ENCODE measurements at places on chromosomes 7 and 10.
A peak's percentile ranks its signal among the peaks of the same experiment; 100 is the strongest.

DNA sequence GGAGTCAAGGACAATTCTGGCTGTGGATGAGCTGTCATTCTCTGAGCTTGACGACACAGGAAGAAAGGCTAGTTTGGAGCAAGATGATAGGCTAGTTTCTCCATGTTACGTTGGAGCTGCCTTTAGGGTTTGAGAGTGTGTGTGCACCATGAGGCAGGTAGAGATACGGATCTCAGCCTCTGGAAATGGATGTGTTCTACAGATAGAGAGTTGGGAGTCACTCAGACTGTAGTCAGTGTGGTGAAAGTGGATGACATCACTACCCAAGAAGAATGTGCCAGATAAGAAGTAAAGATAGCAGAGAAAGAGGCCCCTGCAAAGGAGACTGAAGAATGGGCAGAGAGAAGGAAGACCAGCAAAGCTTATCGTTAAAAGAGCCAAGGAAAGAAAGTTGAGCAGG lies 42.4 kb downstream of the PNLIPRP3 start:
- DNase-seq = no peak

GRCh38 chr7:94182066-94182465 lies 177.9 kb upstream of the BET1 start:
- no peak for DNase-seq

DNA sequence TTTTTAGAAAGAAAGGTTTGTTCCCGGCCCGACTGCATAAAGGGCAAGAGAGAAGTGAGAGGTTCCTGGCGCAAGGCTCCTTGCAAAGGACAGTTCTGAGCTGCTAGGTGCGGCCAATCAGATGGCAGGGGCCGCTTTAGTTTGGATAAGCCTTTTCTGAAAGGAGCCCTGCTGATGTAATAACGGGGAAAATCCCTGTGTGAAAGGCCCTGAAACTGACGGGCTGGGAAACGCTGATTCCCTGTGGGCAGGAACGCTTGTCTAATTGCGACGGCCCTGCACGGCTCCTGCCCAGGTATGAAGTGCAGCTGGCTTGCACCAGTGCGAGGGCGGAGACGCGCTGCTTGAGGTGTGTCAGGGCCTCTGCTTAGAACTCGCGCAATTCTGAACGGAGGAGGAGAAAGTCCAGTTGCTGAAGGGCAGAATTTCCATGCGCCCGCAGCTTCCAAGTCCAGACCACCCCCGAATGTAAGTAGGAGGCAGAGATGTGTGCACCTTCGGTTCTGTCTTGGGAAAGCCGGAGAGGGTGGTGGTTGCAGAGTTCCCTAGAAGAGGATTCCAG lies 30.5 kb downstream of the TACC2 start:
- peak; percentile 19 for DNase-seq

DNA sequence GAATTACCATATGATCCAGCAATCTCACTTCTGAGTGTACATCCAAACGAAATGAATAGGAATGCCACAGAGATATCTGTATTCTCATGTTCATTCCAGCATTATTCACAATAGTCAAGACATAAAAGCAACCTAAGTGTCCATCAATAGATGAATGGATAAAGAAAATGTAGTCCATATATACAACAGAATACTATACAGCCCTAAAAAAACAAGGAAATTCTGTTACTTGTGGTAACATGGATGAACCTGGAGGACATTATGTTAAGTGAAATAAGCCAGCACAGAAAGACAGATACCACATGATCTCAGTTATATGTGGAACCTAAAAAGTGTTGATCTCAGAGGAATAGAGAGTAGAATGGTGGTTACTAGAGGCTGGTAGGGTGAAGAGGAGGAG lies 26.7 kb downstream of the TSPAN12 start:
- no peak for DNase-seq

GRCh38 chr10:34116220-34116641 lies 698.9 kb downstream of the PARD3 start:
- no peak for DNase-seq

DNA sequence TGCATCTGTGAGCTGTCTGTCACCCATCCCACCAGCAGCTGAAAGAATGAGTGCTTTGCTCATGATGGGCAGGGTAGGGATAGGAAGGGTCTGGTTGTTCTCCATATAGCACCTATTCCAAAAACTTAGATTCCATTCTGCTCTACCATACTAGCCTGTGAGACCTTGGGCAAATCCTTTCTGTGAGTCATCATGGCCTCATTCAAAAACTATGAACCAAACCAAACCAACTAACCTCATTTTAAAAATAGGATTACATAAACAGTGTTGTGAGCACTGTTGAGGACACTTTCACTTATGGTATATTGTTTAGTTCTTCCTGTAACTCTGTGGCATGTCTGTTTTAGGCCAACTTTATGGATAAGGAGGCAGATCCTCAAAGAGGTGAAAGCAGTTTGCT lies 30.9 kb upstream of the STEAP4 start:
- no peak for DNase-seq

GRCh38 chr7:93877742-93878141 lies 12.8 kb downstream of the TFPI2 start:
- no peak for DNase-seq

DNA sequence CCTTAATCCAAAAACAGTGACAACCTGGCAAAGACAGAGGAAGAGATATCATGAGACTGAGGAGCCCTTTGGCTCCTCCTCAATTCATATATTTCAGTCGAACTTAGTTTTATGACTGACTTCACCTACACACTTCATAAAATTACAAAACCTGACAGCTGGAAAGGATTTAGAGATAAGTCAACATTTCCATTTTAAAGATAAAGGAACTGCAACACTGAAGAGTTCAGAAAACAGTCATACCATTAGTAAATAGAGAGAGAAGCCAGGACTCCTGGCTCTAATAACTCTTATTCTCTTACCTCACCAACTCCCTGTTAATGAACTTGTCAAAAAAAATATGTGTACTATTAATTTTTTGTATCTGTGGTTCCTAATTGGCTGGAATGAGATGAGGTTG lies 141.0 kb upstream of the COL1A2 start:
- DNase-seq = no peak

DNA sequence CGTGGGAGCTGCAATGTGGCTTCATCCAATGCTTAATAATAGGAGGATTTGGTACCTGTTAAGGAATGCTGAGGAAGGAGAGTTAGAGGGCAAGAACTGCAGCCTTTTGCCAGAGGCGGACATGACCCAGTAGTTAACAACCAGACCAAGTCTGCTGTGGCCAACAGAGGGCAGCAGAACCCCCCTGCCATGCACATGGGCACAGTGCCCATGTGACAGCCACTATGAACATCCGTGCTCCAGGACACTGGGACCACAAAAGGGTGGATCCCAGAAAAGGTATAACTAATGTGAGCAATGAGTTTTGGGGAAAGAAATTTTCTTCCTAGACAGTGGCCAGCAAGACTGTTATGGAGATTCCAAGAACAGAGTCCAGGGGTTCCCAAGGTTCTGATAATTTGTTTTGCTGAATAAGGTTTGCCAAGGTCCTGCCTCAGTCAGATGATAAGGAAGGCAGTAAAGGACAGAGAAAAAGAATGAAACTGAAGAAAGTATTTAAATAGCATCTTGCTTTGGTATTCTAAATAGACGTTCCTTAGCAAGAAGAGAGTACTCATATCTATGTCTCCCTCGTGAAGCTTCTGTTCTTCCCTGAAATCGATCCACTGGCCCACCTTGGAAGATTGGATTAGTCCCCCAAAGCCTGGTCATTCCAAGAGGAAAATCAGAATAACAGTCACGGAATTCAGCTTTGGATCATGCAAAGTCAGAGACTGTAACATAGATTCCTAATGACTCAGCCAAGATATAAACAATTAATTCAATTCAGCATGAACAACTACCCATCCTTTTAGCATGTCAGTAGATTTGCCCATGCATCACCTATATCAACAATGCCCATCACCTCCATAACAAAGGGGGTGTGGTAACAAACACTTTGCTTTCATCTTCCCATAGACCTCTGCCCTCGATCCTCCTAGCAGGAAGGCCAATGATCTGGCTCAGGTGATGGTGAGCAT lies 56.0 kb downstream of the LGI1 start:
- DNase-seq = no peak

GRCh38 chr7:155375337-155376277 lies 77.9 kb downstream of the INSIG1 start:
- DNase-seq = no peak

DNA sequence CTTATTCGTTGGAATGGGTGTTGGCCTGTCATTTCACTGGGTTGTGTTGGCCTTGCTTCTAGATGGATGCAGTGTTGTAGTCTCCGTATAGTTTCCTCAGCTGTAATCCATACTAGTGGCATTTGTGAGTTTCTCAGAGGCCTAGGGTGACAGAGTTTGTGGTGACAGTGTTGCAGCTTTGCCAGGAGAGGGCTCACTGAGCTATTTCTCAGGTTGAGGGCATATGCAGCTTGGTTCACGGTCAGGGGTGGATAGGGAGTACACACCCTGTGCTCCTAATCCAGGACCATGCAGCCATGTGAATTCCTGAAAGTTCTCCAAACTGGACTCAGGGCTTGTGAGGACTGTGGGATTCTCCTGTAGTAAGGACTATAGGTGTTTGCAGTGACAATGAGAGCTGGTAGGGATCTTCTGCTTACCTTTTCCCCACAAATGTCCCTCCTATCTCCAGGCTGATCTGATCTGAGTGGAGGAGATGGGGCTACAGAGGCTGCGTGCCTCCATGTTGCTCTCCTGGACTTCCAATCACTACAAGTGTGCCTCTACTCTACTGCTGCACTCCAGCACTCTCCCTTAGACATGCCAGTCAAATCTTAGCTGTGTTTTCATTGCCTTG lies 229.0 kb downstream of the STK31 start:
- peak; percentile 17 for DNase-seq

GRCh38 chr10:24518411-24518810 lies 205.3 kb downstream of the ARHGAP21 start:
- DNase-seq = no peak

DNA sequence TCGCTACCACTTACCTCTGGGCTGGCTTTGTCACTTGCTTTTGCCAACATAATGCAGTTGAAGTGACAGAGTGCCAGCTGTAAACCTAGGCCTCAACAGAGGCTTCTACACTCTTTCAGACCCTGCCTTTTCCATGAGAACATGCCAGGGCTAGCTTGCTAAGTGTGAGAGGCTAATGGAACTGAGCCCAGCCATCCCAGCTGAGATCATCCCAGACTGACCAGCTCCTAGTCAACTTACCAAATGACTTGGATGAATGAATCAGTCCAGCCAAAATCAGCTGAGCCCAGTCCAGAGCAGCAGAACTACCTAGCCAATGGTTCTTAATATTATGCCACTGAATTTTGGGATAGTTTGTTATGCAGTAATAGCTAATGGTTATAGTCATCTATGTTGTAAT lies 34.7 kb upstream of the MKLN1 start:
- DNase-seq = no peak

DNA sequence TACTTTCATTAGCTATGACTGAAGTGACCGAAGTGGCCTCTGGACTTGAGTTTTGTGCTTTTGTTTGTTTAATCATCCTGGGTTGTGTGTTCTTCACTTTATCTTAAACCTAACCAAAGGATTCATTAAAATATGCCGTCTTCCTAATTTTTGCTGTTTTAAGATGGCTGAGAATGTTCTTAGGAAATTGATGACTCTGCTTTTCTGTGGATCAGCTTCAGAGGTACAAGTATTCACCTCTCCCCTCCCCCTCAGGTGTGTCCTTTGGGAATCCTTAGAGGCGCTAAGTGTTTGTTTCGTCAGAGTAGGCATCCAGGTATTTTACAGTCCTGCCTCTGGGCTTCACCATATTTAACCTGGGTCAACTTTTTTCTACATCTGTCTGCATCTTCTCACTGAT lies 1.1 kb downstream of the CCDC126 start:
- DNase-seq = no peak

DNA sequence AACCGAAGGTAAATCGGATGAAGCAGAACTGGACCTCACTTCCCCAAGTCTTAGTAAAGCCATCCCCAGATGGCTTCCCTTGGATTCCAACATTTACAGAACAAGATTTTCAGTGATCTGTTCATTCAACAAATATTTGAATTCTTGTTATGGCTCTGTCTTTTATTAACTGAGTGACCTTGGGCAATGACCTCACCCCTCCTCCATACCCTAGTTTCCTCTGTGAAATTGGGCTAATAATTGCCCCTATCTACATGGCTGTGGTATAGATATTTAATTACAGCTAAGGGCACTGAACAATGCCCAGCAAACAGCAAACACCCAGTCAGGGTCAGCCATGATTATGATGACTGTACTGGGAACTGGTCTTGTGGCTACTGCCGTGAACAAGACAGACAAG lies 19.1 kb downstream of the TECTB start:
- DNase-seq = no peak

- no peak for DNase-seq
Observed at GRCh38 chr7:154167807-154168206, 115.6 kb downstream of the DPP6 start.

- DNase-seq = no peak
Observed at GRCh38 chr7:104272767-104273384, 55.5 kb upstream of the LHFPL3 start.

GRCh38 chr10:112404617-112405016 lies 30.7 kb downstream of the ACSL5 start:
- no peak for DNase-seq

GRCh38 chr7:117766913-117767312 lies 106.3 kb downstream of the CTTNBP2 start:
- no peak for DNase-seq

DNA sequence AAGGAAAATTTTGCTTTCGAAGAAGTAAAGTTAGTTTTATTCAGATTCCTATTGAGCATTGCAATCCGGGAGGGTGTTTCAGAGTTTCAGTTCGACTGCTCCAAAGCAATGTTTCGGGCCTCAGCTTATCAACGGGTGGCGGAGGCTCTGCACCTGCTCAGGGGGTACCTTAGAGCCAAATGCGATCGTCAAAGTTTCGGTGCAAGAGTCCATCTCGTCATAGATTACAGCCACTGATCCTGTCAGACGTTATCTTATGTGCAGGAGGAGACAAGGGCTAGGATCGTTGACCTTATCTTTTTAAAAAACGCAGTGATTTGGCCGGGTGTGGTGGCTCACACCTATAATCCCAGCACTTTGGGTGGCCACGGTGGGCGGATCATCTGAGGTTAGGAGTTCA lies 3.8 kb upstream of the COX19 start:
- no peak for DNase-seq

GRCh38 chr7:45033931-45034290 lies 33.9 kb downstream of the CCM2 start:
- DNase-seq = no peak

DNA sequence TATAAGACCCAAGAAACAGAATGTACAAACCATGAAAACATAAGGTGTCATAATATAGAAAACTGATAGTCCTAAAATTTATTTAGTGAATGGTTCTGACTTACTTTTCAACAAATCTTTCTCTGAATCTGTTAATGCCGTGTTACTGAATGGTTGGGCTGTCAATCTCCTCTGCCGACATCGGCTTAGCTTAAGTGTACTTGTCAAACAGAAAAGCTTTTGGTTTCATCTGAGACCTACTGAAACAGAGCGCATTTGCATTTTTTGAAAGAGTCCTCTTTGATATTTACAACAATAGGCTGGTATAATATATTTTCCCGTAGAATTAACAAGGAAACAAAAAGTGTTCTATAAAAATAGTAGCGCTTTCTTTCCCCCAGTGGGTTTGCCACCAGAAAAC lies 120.9 kb upstream of the ZNF804B start:
- no peak for DNase-seq

GRCh38 chr7:26143298-26144048 lies 8.5 kb upstream of the NFE2L3 start:
- DNase-seq = no peak

GRCh38 chr10:58836991-58837575 lies 324.4 kb downstream of the BICC1 start:
- no peak for DNase-seq

GRCh38 chr7:141158561-141158960 lies 84.7 kb downstream of the TMEM178B start:
- DNase-seq = no peak

GRCh38 chr7:50808282-50808888 lies 25.7 kb upstream of the GRB10 start:
- no peak for DNase-seq
